ENCODE measurements at places on chromosomes 5 and 9. TPM values are rescaled to one million over a fixed set of nuclear protein-coding genes. Genes with fewer than 3 reads are reported as not detected.

- DNase-seq, result no peak
Measured at GRCh38 chr5:93890657-93891056, 149.3 kb upstream of the POU5F2 start.

The SIMC1 gene
- total RNA-seq, result 7.8 TPM

DNA sequence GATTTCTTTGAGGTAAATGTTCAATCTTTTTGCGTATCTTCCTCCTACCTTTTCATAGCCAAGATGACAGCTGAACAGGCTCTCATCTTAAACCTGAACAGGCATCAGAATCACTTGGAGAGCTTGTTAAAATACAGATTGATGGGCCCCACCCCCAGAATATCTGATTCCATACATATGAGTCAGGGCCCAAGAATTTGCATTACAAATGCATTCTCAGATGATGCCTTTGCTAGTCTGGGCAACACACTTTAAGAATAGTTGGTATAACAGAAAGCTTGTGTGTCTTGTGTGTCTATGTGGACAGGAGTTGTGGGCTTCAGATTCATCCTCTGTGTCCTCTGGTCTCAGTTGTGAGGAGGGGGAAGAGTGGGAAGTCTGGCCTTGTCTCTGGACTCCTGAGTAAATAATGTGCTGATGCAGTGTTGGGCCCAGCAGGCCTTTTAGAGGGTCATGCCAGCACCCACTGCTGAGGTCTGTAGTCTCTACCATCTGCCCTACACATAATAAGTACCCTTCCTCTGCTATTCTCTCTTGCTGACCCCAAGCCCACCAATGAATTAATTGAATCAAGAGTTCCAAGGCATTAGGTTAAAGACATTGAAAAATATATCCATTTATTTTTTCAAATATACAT, 43.1 kb downstream of the PTCD2 start:
- DNase-seq, result peak; percentile 78

GRCh38 chr9:106620866-106621265, 242.1 kb upstream of the ZNF462 start:
- DNase-seq, result no peak

All from myocyte (in vitro differentiated cells).